Brain (organoid and tissue), 16 donors: ENCODE measurements at places on chromosomes 4 and X.

DNA sequence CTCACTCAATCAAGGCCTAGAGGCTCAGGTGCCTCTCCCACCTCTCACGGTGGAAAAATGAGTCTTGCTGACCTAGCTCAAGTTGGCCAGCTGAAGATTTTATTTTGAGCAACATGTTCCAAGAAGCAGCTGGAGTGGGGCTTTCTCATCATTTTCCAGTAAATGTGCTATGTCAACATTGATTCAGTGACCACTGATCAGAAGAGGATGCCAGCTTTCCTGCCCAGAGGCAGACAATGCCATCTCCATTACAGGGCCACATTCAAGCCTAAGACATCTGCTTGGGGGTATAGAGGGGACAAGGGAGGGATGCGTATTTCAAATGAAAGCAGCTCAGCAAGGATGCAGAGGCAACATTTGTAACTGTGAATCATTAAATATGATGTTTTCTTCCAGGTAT, 3.0 kb downstream of the MEPE start:
- DNase-seq: no peak

DNA sequence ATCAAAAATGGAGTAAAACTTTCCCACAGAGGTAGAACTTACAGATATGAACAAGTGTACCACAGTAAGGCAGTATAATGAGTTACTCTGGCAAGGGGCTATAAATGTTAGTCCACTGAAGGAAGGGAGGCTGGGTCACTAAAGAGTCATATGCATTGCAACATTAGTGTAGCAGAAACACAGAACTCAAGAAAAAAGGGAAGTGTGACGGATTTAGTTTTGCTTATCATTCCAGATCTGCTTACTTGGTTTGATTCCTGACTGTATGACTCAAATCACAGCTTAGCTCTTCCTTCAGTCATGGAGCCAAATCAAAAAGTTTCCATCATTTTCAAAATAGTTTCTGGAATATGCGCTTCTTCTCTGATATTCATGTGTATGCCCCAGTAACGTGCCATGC, 148.7 kb downstream of the FSTL5 start:
- no peak for DNase-seq

DNA sequence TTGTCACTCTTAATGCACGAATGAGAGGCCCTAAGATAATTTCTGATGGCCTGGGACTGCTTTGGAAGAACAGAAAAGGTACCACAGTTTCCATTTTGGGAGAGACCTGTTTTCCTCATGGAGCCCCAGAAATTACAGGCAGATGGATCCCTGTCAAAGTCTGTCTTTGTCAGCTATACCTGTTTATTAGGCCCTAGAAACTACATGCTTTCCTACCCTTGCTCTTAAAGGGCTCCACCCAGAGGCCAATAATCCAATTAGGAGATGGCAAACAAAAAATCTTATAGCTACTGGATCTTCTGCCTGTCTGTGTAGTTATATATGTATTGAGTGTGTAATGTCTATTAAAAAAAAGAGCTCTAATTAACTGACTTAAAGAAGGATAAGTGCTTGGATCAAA, 141.3 kb downstream of the NR3C2 start:
- DNase-seq: no peak

DNA sequence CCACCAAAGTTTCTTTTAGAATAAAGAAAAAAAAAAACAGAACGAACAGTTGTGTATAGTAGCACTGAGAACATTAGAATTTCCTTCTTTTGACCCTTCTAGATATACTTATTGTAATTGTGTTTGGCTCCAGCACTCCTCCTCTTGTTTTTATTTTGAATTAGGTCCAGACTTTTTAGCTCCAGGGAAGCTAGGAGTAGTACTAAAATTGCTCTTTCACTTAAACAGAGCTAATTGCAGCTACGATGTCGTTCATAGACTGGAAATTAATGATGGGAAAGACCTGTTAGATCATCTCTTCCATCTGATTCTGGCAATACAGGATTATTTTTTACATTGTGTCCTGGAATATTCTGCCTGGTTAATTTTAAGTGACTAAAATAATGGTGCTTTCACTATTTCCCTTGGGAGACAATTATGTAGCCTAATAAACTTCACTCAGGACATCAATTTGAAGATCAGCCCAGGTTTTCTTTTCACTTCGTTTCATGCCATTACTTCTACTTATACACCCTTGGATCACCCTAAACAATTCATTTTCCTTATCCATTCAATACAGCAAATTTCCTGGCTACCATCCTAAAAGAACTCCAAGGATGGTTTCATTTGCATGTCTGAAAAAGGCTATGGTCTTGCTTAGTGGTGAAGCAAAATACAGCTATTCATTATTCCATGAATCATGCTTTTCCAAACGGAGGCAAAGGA, 480.8 kb upstream of the TECRL start:
- peak; percentile 68 for DNase-seq

DNA sequence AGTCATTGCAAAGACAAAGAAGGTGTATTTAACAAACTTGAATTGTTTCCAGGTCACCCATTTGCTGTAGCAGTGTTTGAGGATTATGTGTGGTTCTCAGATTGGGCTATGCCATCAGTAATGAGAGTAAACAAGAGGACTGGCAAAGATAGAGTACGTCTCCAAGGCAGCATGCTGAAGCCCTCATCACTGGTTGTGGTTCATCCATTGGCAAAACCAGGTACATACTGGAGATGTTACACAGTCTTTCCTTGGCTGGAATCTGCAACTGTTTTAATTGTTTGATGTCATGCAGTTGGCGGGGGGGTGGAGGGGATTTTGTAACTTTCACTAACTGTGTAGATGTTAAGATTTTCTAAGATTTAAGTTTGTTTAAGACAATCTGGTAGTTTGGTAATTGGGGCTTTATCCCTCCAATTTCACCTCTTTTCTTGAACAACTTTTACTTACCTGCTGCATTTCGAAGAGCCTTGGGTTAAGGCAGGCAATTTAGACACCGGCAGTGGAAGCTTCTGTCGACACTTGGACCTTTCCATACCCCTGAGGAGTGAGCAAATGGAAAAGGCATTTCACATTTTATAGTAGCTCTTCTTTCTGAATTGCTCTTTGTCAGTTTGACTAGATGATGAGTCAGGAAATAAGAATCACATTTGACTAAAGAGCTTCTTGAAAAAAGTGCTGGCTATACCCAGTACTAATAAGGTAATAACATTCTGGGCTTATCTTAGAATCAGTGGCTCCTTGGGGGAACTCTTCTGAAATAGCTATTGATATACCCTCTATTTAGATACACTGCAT, 67.4 kb downstream of the EGF start:
- DNase-seq: no peak

DNA sequence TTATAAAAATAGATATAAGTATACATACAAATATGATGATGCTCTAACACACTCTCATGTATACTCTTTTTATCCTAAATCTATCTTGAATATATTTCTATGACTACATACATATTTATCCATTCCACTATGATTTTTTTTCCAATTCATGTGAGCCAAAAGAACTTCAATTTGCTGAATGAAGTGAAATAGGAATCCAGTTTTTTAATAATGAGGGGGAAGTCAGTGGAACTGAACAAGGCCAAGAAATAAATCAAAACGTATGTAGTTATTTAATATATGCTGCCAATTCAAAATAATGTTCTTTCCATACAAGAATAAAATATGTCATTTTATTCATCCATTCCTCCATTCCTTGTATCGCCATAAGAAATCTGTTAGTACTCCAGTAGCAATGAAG, 6.1 kb upstream of the PALLD start:
- no peak for DNase-seq

GRCh38 chr4:55807556-55807955, 12.0 kb upstream of the EXOC1L start:
- DNase-seq: no peak

DNA sequence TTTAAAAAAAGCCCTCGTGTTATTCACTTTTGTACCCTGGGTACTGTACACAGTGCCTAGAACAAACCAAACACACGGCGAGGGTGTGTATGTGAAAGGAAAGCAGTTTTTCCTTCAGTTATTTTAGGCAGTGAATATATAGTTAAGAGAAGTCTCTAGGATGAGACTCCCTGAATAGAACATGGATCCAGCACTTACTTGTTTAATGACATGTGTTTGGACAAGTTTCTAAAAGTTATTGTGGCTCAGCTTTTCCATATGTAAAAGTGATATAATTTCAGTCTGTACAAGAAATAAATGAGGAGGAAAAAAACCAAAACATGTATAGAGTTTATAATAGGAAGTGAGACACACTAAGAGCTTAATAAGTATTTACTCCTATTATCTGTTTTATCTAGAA, 273.2 kb downstream of the ADGRL3 start:
- no peak for DNase-seq

DNA sequence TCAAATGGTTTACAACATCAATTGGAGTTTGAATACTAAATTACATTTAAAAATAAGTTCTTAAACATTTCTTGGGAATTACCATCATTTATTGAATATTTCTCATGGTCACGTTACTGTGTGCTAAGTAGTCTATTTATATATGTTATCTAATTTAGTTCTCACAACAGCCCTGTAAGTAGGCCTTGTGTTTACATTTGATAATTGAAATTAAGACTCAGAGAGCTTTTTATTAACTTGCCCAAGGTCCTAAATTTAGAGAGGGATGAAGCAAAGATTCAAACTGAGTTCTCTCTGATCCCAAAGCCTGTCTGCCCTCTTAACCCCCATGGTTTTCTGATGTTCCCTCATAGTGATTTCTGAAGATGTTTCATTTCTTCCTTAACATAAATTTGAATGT, 103.7 kb downstream of the CEP135 start:
- DNase-seq: no peak

DNA sequence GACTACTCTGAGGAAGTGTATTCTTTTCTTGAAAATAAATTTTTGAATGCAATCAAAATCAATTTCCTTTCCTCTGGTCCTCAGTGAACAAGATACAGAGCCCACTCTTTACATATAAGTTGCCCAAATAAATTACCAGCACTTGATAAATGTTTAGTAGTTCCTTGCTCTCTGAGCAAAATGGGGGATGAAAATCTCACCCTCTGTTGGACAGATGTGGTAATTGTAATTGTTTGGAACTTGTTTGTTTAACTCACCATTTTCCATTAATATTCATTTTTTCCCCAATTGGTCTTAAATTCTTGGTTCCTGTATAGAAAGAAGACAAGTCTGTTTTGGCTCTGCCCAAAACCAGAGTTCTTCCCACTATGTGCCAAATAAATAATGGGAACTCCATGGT, 146.3 kb downstream of the LDB2 start:
- DNase-seq: no peak

DNA sequence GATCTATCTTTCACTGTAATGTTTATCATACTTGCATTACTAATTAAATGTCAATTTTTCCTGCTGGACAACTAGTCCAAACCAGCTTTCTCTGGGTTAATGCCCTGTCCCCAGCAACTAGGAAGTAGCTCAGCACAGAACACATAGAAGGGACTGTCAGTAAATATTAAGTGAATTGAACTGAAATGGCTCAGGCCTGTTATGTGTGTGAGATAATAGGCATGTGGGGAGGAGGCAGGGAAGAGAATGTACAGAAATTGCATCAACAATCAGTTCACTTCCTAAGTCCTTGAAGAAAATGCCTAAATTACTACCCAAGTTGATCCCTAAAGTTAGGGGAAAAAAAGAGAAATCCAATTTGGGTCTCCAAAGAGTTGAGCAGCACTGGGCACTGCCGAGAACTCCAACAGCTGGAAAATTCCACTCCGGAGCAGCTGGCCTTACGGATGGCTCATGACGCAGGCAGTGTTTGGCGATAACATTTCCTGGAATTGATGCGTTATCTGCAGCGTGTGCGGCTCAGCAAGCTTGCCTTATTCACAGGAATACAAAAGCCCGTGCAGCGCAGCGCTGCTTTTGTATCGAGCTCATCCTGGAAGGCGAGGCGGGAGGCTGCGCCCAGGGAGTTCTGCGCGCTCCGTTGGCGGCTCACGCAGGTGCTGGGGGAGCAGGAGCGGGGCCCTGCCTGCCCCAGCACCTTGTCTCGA, 297.3 kb upstream of the LCORL start:
- peak; percentile 32 for DNase-seq

DNA sequence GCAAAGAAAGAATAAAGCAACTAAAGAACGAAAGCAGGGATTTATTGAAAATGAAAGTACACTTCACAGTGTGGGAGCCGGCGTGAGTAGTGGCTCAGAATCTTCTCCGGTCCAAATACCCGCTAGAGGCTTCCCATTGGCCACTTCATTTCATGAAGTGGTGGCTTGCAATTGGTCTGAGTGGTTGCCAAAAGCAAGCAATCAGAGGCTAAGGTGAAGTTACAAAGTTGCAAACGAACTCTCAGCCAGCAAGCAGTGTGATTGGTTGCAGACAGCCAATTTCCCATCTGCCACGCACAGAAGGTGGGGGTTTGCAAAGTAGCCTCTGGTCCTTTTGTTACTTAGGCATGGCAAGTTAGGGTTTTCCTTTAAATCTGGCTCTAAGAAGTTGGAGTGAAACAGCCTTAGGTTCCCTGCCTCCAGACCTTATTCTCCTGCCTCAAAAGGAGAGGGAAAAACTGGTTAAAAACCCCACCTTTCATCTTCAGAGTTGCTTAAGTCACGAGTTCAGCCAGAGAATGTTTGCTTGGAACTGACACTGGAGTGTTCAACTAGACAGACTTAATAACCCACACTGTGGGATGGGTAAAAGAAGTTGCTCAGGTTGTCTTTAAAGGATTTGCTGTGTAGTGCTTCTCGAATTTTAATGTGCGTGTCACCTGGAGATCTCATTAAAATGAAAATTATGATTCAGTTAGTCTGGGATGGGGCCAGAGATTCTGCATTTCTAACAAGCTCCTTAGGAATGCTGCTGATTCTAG, 6.9 kb upstream of the CLOCK start:
- DNase-seq: no peak

DNA sequence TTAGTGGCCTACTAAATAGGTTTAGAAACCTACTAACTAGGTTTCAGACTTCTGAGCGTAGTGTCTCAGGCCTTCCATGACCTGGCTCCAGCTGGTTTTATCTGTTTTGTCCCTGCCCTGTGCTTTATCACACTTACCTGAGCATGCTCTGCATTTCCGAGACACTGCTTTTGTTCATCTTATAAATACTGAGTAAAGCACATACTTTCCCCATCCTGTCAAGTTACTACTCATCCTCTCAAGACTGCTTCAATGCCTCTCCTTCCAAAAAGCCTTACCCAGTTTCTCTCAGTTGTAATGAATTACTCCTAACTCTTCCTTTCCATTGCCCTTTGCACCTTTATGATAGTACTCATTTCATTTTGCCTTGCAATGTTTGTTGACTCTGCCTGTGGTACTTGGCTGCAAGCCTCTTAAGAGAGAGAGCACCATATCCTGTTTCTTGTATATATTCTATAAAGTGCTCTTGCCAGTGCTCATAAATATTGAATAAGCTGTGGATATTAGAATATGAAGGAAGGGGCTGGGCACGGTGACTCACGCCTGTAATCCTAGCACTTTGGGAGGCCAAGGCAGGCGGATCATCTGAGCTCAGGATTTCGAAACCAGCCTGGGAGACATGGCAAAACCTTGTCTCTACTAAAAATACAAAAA, 34.4 kb downstream of the SLAIN2 start:
- no peak for DNase-seq

DNA sequence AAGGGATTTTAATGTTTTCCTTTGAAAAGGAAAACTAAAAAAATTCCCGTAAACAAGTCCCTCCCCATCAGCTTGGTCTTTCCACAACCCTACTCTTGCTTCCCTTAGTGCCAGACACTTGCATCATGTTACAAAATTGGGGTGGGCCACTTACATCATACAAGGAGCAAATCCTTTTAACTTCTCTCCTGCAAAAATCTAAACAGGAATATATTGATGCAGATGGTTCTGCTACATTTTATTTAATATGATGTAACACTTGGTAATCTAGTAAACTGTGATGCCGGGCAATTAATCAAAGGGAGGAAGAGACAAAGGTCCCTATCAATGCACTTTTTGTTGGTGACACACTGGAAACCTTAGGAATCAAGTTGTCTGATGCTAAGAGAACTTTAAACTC, 125.3 kb downstream of the UBE2K start:
- peak; percentile 70 for DNase-seq

GRCh38 chr4:101022151-101023024, 324.9 kb downstream of the PPP3CA start:
- no peak for DNase-seq
